ENCODE measurements at places on chromosomes 12 and 14. TPM values are rescaled to one million over a fixed set of nuclear protein-coding genes. Genes with fewer than 3 reads are reported as not detected.

COX8C gene
- total RNA-seq = not detected

KCNH3 gene
- total RNA-seq = 0.10 TPM

POTEM gene
- not detected for total RNA-seq

RNASE3 gene
- total RNA-seq = not detected

BEGAIN gene
- 6.5 TPM for total RNA-seq

DNA sequence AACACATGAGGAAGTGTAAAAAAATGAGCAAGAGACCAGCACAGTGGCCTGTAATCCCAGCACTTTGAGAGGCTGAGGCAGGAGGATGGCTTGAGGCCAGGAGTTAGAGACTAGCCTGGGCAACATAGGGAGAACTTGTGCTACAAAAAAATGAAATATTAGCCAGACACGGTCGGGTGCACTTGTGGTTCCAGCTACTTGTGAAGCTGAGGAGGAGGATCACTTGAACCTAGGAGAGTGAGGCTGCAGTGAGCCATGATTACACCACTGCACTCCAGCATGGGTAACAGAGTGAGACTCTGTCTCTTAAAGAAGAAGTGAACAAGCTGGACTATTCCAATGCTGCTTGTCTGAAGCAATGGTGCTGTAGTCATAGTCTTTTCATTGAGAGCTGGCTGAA is 36.3 kb upstream of the MAP3K9 start:
- H3K36me3 ChIP-seq = no peaks in the 10 kb centered on the region
- H3K4me3 ChIP-seq = no peak overlapping the region
- DNase-seq = no peak
- H3K27ac ChIP-seq = no peak overlapping the region
- H3K4me1 ChIP-seq = peaks cover 9% of the 10 kb centered on the region

GRCh38 chr14:92217936-92218335 is 96.2 kb downstream of the CPSF2 start:
- H3K4me1 ChIP-seq = peaks cover 32% of the 10 kb centered on the region
- peaks cover 2% of the 10 kb centered on the region for H3K27me3 ChIP-seq
- no peak for DNase-seq
- no peak overlapping the region for H3K4me3 ChIP-seq
- no peak overlapping the region for H3K27ac ChIP-seq
- no peaks in the 10 kb centered on the region for H3K36me3 ChIP-seq

DNA sequence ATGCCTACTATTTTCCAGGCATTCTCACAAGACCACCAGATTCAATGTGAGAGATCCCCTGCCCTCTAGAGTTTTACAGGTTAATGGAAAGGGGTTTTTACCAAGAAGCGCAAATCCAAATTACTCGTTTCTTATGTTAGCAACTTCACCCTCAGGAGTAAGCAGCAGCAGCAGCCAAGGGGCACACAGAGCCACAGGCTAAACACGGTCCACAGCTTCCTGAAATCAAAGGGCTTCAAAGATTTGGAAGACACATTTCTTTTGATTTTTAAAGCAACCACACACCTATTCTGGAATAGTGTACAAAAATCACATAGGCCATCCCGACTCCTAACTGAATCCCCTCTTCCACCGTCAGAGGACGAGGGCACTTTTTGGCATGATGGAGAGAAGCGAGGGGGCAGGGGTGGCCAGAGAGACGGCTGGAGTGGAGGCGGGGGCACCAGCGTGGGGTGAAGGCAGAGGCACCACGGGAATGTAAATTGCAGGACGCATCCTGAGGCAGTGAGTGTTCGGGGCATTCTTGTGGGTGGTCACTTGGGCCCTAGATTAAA is 107.0 kb downstream of the ARF6 start:
- H3K4me3 ChIP-seq = peak overlapping the region; percentile 47
- H3K27me3 ChIP-seq = no peaks in the 10 kb centered on the region
- no peak for DNase-seq
- H3K27ac ChIP-seq = peak overlapping the region; percentile 98
- H3K4me1 ChIP-seq = peaks cover 71% of the 10 kb centered on the region

DNA sequence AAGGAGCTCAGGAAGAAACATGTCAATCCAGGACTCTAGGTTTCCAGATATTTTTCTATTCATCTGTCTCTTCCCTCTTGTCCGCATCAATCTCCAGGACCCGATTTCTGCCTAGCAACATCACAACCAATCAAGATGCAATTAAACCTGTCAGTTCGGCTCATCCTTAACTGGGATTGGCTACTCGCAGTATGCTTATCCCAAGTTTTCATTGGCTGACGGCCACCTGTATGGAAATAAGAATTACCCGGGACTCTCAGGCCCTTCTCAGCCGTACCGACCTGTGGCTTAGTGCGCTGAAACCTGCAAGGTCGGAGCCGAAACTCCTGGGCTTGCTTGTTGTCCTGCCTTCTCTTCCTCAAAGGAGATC is 20.4 kb upstream of the ATP5MC2 start:
- H3K4me1 ChIP-seq = peaks cover 20% of the 10 kb centered on the region
- H3K27me3 ChIP-seq = peaks cover 55% of the 10 kb centered on the region
- H3K4me3 ChIP-seq = peak overlapping the region; percentile 33
- no peak for DNase-seq
- H3K27ac ChIP-seq = no peak overlapping the region

GRCh38 chr12:93914281-93914680 is 234.1 kb upstream of the PLXNC1 start:
- H3K4me1 ChIP-seq = peaks cover 68% of the 10 kb centered on the region
- H3K4me3 ChIP-seq = no peak overlapping the region
- peak overlapping the region; percentile 53 for H3K27ac ChIP-seq
- no peaks in the 10 kb centered on the region for H3K36me3 ChIP-seq
- no peak for DNase-seq

- peaks cover 1% of the 10 kb centered on the region for H3K36me3 ChIP-seq
- peak overlapping the region; percentile 94 for H3K27ac ChIP-seq
- H3K4me3 ChIP-seq = peak overlapping the region; percentile 31
- peaks cover 28% of the 10 kb centered on the region for H3K4me1 ChIP-seq
- DNase-seq = no peak
- H3K27me3 ChIP-seq = no peaks in the 10 kb centered on the region
These were observed 11.9 kb downstream of the RHOF start for GRCh38 chr12:121781484-121781997.

DNA sequence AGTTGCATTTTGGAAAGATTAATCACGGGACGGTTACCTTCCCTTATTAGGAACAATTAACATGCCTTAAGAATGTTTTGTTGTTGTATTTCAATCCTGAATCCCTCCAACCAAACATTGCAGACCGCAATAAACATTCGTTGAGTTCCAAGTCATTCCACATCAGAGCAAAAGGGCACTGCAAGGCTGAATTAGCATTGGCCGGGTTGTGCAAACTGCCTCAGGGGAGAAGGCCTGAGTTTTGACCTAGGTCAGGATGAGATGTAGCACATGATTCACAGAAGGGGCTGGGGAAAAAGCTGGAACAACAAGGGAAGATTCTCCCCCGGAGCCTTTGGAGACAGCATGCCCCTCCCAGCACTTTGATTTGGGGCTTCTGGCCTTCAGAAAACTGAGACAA is 82.1 kb upstream of the BDKRB2 start:
- H3K4me3 ChIP-seq = no peak overlapping the region
- no peak for DNase-seq
- H3K36me3 ChIP-seq = no peaks in the 10 kb centered on the region

DNA sequence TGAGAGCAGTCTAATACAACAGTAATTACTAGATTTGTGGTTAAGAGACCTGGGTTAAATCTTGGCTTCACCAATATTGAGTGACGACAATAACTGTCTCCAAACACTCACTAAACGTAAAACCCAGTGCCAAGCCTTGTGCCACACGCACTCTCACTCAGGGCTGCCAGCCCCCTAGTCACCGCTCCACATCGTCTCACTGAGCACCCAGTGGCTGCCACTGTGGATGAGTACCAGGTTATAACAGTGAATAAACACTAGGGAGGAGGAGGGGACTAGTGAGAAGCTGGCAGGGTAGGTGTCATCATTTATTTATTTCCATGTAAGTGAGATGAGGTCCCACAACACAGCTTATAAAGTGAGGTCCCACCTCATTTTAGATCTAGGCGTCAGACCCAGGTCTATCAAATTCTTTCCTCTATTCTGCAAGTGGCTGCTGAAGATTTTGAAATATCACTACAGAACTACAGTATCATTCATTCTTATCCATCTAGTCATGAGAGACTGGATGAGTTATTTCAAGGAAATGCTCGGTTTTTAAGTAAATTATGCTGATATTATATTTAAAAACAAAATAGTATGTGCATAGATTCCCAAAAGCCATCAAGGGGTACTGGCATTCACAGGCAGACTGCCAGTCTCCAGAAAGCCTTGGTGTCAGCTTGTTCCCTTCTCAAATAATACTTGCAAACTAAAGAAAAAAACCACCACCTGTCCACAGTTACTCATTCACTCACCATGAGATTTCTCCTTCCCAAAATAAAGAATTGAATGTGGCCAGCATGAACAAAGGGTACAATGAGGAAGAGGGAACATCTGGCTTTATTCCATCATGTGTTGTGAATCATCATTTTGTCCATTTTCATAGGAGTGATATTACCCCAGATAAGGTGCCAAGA is 84.0 kb downstream of the PTPN21 start:
- H3K4me3 ChIP-seq = no peak overlapping the region
- no peak for DNase-seq
- no peaks in the 10 kb centered on the region for H3K27me3 ChIP-seq
- peaks cover 36% of the 10 kb centered on the region for H3K36me3 ChIP-seq

DNA sequence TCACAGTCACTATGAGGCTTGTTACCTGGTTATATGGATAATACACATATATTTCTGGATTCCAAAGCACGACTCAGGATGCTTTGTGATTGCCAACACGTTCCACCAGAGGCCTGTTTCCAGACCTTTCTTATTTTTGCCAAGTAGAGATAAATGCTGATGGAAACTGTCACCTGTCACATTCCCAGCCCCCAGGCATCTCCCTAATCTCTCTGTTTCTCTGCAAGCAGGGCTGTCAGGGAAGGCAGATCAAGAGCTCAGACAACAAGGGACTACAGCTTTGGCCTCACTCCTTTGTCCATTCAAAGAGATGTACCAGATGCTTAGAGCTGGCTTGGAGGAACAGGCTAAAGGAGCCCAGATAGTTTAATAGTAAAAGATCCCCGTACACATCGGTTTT is 21.8 kb upstream of the DDHD1 start:
- H3K27ac ChIP-seq = no peak overlapping the region
- H3K36me3 ChIP-seq = no peaks in the 10 kb centered on the region
- H3K27me3 ChIP-seq = peaks cover 10% of the 10 kb centered on the region
- H3K4me3 ChIP-seq = no peak overlapping the region
- H3K4me1 ChIP-seq = no peaks in the 10 kb centered on the region
- no peak for DNase-seq

DNA sequence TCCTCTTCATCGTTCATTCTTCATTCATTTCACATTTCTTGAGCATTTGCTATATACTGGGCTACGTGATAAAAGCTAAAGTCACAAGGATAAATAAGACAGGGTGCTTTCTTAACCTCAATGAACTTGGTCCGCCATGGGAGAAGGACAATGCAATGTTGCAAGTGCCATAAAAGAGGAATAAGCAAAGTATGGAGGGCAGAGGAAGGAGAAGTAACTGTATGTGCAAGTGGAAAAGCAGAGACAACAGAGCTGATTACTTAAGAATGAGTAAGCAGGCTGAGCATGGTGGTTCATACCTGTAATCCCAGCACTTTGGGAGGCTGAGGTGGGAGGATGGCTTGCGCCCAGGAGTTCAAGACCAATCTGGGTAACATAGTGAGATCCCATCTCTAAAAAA is 14.4 kb downstream of the AREL1 start:
- DNase-seq = no peak
- H3K27ac ChIP-seq = no peak overlapping the region
- H3K4me3 ChIP-seq = no peak overlapping the region
- H3K4me1 ChIP-seq = peaks cover 9% of the 10 kb centered on the region
- H3K36me3 ChIP-seq = peaks cover 12% of the 10 kb centered on the region
- H3K27me3 ChIP-seq = no peaks in the 10 kb centered on the region

- no peak overlapping the region for H3K27ac ChIP-seq
- no peaks in the 10 kb centered on the region for H3K27me3 ChIP-seq
- peak; percentile 27 for DNase-seq
- peaks cover 8% of the 10 kb centered on the region for H3K36me3 ChIP-seq
These were observed 65.5 kb downstream of the TSPAN8 start for GRCh38 chr12:71092290-71092689.

- H3K27ac ChIP-seq = no peak overlapping the region
- H3K27me3 ChIP-seq = peaks cover 21% of the 10 kb centered on the region
- no peaks in the 10 kb centered on the region for H3K36me3 ChIP-seq
- no peaks in the 10 kb centered on the region for H3K4me1 ChIP-seq
- no peak overlapping the region for H3K4me3 ChIP-seq
These were observed 104.3 kb upstream of the SLC35F4 start for GRCh38 chr14:57970175-57970574.

- H3K4me1 ChIP-seq = peaks cover 3% of the 10 kb centered on the region
- no peak overlapping the region for H3K27ac ChIP-seq
- no peaks in the 10 kb centered on the region for H3K36me3 ChIP-seq
- peaks cover 3% of the 10 kb centered on the region for H3K27me3 ChIP-seq
These were observed 58.4 kb downstream of the PTHLH start for GRCh38 chr12:27913999-27914614.

- H3K4me1 ChIP-seq = no peaks in the 10 kb centered on the region
- no peaks in the 10 kb centered on the region for H3K36me3 ChIP-seq
- peak; percentile 76 for DNase-seq
- peaks cover 8% of the 10 kb centered on the region for H3K27me3 ChIP-seq
- H3K27ac ChIP-seq = no peak overlapping the region
- H3K4me3 ChIP-seq = no peak overlapping the region
These were observed 282.2 kb downstream of the ADGRD1 start for GRCh38 chr12:131235871-131236271.

DNA sequence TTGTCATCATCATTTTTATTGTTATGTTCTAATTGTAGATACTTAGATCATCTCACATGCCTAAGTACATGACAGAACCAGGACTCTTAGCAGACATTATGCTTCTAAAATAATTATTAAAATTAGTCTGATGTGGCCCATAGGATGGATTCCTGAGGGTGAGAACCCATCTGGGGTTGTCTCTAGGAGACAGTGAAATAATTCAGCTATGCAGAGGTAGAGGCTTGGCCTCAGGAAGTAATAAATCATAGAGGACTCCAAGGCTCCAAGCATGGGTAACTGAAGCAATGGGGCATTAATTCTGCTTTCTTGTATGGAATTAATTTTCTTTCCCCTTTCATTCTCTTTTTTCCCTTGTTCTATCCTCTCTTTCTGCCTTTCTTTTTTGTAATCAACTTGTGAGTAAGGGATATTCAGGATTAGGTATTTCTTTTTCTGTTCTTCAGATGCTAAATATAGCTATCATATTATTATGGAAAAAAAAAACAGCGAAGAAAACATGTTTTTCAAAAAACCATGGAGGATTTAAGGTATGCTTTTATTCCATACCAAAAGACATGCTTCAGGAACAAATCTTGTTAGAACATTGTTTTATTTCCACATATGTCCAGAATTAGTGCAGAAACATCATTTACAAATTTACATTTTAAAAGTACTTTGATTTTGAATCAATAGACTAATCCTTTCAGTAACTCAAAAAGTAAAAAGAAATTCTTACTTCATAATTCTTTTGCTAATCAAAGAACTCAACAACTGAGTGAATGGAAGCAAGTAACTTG is 263.2 kb downstream of the TRHDE start:
- no peaks in the 10 kb centered on the region for H3K36me3 ChIP-seq
- no peak for DNase-seq
- peaks cover 1% of the 10 kb centered on the region for H3K4me1 ChIP-seq
- H3K27ac ChIP-seq = no peak overlapping the region
- no peak overlapping the region for H3K4me3 ChIP-seq
